Right atrium auricular region (tissue), 2 donors: ENCODE measurements at places on chromosomes 5 and 9.

DNA sequence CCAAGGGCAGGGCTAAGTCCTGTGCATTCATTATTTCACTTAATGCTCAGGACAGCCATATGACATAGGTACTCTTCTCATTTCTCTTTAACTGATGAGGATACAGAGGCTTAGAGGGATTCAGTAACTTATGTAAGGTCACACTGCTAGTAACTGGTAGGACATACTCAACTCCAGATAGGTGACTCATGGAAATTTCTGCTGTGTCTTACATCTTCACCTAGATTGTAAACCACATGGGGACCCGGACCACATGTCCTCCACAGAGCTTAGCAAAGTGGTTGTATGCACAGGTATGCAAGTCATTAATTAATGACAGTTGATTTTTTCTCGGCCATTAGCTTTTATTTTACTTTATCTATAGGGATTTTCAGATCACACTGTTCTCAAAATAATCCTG is 29.3 kb downstream of the SLC1A1 start:
- no peak for DNase-seq

DNA sequence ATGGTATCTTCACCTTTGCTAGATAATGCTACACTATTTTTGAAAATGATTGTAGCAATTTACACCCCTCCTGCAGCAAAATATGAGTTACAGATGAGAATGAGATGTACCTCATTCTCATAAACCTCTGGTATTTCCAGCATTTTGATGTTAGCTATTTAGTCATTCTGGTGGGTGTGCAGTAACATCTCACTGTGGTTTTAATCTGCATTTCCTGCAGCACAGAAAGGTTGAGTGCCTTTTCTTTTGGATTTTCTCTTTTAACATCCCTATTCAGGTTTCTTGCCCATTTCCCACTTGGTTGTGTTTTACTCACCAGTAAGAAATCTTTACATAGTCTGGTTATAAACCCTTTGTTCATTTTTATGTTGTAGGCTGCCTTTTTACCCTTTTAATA is 206.2 kb downstream of the NR3C1 start:
- no peak for DNase-seq

DNA sequence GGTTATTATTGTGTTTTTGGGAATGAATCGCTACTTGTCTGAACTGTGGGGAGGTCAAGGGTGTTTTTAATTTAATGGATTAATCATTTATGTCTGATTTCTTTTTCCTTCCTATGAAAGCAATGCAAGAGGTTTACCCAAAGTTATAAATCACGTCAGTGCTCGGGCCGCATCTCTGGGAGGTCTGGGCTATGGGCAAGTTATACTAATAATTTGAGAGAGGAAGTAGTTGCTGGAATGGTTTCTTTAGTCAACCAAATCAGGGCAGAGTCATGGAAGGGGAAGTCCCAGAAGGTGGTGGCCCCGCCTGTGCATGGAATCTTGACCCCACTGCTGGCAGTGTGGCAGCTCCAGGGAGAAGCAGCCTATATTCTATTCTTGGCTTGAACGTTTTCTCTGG is 180.2 kb downstream of the HSPA4 start:
- no peak for DNase-seq

GRCh38 chr5:138282920-138283742 is 8.7 kb upstream of the GFRA3 start:
- no peak for DNase-seq

DNA sequence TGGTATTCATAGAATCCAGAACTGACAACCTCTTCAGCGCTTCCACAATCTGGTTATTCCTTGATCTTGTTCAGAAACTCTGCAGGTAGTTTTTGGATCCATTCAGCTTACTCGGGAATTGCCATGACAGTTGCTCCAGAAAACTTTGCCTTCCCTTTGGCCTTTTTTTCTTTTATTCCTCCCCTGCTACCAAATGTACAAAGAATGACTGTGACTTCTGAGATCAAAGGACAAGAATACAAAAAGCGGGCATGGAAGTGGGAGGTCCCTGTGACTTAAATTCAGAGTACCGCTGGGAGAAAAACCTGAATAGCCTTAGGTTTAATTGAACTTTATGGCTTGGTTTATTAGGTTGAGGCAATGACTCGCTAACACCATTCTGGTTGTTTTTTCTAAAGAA is 59.5 kb downstream of the ADGRV1 start:
- no peak for DNase-seq

DNA sequence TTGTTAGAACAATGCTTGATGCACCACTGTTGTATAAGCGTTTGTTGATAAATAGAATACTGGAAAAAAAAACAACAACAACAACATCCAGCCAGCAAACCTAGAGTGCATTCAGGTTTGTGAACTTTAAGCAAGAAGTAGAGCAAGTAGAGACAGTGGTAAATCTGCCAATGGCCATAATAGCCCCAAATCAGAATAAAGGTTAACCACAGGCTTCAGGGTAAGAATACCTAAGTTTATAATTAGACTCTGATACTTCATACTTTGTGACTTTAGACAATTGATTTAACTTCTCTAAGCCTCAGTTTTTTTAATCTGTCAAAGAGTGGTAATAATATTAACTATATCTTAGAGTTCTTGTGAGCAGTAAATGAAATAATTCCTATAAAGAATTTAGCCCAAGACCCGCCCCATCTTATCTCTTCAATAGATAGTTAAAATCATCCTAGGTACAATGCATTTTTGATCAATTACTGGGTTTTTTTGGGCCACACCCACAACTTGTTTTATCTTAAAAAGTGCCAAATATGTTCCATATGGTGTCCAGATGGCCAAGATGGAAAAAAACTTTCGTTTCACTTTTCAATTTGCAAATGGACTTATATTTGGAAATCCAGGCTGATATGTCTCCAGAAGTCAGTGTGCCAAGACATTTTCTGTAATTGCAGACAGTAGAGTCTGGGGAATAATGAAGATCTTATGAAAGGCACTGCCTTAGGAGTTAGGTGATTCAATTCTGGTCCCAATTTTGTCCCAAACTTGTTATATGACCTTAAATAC is 24.5 kb upstream of the DPYSL3 start:
- DNase-seq, result no peak

GRCh38 chr5:42993516-42994245 is 46.4 kb downstream of the ANXA2R start:
- no peak for DNase-seq
